ENCODE measurements at places on chromosomes 16 and 17.

- DNase-seq, result no peak
Observed at GRCh38 chr16:85314512-85314971, 202.3 kb upstream of the CIBAR2 start.

DNA sequence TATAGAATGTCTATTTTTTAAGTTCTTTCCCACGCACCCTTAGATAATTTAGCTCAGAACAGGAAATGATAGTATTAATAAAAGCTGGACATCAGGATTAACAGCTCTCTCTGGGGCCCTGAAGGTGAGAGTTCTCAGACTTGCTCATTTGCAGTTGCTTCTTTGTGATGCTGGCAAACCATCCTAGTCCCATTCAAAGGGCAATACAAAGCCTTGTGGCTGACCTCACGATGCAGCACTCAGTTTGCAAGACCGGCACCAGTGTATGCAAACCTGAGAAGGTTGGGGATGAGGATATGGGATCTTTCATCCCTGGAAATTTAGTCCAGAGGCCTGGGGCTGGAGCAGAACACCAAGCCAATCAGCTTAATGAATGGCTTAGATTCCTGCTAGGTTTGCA is 29.3 kb downstream of the STH start:
- DNase-seq, result no peak

DNA sequence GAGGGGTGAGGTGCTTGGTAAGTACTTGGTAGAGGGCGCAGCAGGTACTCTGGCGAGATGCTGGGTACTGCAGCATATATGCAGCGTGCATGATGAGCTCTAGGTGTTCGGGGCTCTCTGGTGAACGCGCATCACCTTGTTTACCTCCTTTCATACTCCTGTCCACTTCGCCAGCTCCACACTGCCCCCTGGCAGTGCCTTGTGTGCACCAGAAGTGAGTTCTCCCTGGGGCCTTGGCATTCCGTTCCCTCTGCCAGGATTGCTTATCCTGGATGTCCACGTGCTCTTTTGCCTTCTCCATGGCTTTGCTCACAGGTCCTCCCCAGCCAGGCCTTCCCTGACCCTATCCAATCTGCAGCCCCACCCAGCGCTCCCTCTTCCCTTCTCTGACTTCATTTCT is 154.2 kb downstream of the MRM1 start:
- DNase-seq, result no peak

GRCh38 chr17:72397687-72398086 is 276.9 kb downstream of the SOX9 start:
- no peak for DNase-seq

GRCh38 chr17:45902892-45903346 is 8.6 kb downstream of the MAPT start:
- DNase-seq, result no peak

- peak; percentile 92 for DNase-seq
Observed at GRCh38 chr16:57299719-57300386, 15.4 kb upstream of the PLLP start.
